Activated CD4-positive, alpha-beta T cell treated with anti-CD3 and anti-CD28 coated beads for 36 hours (primary cell): ENCODE measurements at places on chromosomes 7 and 10. TPM values are rescaled to one million over a fixed set of nuclear protein-coding genes. Genes with fewer than 3 reads are reported as not detected.
A peak's percentile ranks its signal among the peaks of the same experiment; 100 is the strongest.

VWC2 gene
- total RNA-seq = not detected

GPNMB gene
- total RNA-seq = 0.42 TPM

LEP gene
- total RNA-seq = not detected

DNA sequence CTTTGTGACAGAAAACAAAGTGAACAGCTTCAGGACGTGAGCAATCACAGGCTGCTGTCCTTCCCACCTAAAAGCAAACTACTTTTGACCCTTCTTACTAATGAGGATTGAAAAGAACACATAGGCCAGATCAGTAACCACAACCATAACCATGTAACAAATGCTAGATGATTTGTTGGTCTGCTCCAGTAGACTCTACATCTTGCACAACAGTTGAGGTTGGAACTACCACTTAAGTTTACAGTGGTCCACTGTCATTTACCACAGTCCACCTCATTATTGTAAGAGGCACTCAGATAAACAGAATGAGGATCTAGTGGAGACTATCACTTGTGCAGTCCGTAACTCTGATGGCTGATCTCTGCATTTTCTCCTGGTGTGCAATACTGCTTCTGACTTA is 27.8 kb downstream of the NET1 start:
- H3K4me3 ChIP-seq = no peak overlapping the region
- H3K27ac ChIP-seq = no peak overlapping the region
- peaks cover 25% of the 10 kb centered on the region for H3K4me1 ChIP-seq
- DNase-seq = no peak
- peaks cover 4% of the 10 kb centered on the region for H3K36me3 ChIP-seq

- no peaks in the 10 kb centered on the region for H3K36me3 ChIP-seq
- H3K4me1 ChIP-seq = peaks cover 43% of the 10 kb centered on the region
- peak overlapping the region; percentile 25 for H3K27ac ChIP-seq
Observed at GRCh38 chr7:142717453-142717852, 31.8 kb upstream of the PRSS1 start.
